ENCODE measurements at places on chromosomes 13 and 19.

DNA sequence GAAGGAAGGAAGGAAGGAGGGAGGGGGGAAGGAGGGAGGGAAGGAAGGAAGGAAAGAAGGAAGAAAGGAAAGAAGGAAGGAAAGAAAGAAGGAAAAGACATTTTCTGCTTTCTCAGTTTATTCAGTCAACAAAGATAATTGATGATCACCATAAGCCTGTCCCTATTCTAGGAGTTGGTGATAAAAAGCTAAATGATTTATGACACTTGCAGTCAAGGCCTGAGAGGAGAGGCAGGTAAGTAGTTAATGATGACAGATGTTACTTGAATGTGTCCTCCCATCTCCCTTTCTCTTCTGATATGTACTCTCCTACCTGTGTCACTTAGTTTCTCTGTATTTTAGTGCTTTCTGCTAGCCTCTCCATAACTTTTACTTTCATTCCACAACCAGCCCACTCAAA is 141.3 kb downstream of the SLITRK6 start:
- DNase-seq: no peak

- no peak for DNase-seq
These were observed 52.4 kb downstream of the ZNF676 start for GRCh38 chr19:22144394-22144793.

DNA sequence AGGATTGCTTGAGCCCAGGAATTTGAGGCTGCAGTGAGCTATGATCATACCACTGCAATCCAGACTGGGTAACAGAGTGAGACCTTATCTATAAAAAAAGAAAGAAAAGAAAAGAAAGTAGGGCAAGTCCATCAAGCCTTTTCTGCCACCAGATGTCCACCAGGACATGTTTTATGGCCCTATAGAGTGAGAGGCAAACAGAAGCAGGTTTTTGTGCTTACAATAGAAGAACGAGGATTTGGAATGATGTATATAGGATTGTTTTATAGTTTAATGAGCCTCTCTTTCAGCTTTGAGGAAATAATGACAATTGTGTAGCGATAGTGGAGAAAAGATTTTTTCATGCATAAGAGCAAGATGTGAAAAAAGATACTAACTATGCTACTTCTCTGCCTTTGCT is 480.5 kb downstream of the KLF12 start:
- DNase-seq: no peak

- DNase-seq: no peak
These were observed 15.0 kb downstream of the MBD3L2B start for GRCh38 chr19:7006135-7006704.

DNA sequence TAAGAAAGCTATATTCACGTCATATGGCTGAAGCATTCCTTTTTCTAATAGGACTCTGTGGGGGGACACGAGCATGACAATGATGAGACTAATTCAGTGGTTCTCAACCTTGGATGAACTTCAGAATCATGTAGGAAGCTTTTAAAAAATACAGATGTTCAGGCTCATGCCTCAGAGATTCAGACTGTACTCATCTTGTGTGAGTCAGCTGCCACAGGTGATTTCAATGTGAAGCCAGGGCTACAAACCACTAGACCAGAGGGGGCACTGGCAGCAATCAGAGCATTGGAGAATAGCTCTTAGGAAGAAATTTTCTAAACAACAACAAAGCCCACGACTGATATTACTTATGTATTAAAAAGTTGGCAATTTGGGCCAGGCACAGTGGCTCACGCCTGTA is 91.7 kb downstream of the SERP2 start:
- no peak for DNase-seq

DNA sequence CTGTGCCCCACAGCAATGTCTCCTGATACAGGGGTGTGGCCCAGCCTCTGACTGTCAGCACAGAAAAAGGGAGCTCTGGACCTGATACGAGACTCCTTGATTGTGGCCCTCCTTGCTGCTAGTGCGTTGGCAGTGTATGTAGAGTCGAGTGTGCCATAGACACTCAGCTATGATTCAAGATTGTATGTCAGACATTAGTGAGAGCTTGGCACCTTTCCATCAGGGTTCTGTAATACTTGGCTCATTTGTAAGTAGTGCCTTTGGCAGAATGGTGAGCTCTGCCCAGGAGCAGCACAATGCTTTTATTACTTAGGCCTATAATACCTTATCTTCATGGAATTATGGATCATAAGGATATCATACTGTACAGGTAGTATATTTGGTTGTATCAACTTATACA is 83.4 kb downstream of the ATP8A2 start:
- no peak for DNase-seq

GRCh38 chr19:1104311-1105007 is 665 bp downstream of the GPX4 start:
- peak; percentile 67 for DNase-seq

DNA sequence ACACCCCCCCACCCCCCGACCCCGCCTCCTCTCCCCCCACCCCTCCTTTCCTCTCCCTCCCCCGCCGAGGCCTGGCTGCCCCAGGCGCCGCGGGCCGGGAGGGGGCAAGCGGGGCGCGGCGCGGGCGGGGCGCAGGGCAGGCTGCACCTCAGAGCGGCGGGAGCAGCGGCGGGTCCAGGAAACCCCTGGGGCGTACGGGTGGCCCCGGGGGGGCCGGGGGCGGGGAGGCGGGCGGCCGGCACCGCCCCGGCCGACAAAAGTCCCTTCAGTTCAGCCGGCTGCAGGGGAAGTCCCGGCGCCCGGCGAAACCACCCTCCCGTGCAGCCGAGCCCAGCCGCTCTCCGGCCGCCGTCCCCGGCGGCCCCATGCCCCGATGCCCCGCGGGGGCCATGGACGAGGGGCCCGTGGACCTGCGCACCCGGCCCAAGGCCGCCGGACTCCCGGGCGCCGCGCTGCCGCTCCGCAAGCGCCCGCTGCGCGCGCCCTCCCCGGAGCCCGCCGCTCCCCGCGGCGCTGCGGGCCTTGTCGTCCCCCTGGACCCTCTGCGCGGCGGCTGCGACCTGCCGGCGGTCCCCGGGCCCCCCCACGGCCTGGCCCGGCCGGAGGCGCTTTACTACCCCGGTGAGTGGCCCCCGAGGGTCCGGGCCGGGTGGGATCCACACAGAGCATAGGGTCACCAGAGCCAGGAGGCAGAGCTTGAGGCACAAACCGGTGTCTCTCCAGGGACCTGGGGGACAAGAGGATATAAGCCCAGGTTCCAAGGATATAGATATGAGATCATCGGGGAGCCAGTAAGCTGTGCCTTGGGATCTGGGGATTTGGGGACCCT is at the start of gene BCL3:
BCL3 (plus strand) TSS at position 283 of the 829 bp plus-strand sequence; CDS start at position 366, 83 bp downstream.
- DNase-seq: peak; percentile 49

GRCh38 chr19:5349041-5349440 is 8.4 kb upstream of the PTPRS start:
- no peak for DNase-seq

- no peak for DNase-seq
These were observed 28.2 kb downstream of the SBNO2 start for GRCh38 chr19:1145635-1146411.
